ENCODE measurements at places on chromosomes 13 and 19.

DNA sequence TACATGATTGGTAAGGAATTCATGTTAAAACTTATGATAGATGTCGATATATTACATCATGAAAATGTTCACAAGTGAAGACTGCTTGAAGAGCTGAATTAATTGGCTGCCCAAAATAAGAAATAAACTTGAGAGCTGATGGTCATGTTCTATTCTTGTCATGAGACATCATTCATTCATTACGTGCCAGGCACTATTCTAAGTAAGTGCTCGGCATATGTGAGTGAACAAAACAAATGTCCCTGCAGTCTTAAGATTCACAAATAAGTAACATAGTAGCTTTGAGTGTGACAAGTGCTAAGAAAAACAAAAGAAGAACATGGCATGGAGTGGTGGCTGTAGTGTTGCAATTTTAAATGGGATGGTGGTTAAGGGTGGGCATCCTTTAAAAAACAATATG is 329.3 kb downstream of the SUCLA2 start:
- no peak for DNase-seq

GRCh38 chr19:36025541-36025940 is 7.1 kb downstream of the CLIP3 start:
- no peak for DNase-seq

DNA sequence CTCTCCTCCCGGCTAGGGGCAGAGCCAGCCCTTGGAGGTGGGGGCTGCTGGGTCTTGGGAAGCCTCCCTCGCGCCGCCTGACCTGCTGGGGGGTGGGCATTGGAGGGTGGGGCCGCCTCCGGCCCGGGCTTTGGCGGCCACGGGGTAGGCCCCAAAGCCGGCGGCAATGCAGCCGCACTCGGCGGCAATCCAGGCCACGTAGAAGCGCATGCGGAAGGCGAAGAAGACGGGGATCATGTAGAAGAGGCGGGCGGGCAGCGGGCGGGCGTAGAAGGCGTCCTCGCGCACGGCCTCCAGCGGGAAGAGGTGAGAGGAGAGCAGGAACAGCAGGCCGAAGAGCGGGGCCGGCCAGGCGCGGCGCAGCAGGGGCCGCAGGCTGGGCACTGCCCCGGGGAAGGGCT is 7.7 kb upstream of the TMC4 start:
- no peak for DNase-seq

- DNase-seq: no peak
Measured at GRCh38 chr13:63209330-63210017, 1793.8 kb upstream of the PCDH20 start.

DNA sequence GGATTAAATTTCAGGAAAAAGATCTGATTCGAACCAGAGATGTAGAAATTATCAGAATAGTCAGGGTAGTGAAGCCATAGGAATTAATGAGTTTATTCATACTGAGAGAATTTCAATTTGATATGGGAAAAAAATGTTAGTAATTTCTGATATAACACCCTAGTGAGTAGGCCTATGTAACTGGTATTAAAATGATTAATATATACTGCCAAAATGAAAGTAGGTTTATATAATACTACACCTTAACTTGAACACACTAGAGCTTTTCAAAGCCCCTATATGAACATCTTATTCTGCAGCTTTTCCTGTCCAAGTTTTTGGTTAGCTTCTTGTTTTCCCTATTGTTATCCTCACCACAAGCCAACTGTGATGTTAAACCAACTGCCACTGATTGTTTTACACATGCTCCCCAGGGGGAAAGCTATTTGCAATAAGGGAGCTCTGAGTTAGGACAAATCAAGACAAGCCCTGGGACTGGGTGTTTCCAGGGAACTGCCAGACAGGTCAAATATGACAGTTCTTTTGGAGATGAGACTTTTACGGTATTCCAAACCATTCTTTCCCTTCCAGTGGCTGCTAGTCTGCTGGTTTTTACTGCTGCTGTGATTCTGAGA is 45.3 kb downstream of the FNDC3A start:
- DNase-seq: no peak

DNA sequence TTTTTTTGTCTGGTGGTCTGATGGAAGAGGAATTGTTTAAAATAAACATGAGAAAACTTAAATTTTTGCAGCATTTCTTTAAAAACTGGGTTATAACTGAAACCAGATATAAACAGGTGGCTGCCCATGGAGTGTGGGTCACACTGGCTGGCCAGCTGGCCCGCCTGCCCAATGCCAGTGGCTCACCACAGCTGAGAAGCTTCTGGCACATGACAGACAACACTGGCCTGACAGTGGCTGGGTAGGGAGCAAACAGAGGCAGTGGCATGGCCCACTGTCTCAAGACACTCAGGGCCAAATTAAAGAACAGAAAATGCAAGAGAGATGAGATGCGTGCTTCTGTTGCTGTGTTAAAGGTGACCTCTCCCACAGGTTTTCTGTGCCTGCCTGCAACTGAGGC is 3.1 kb upstream of the SLC35E1 start:
- no peak for DNase-seq

GRCh38 chr13:103799028-103799427 is 732.8 kb upstream of the SLC10A2 start:
- no peak for DNase-seq

- DNase-seq: no peak
Measured at GRCh38 chr19:18161636-18162002, 8.7 kb downstream of the PIK3R2 start.

DNA sequence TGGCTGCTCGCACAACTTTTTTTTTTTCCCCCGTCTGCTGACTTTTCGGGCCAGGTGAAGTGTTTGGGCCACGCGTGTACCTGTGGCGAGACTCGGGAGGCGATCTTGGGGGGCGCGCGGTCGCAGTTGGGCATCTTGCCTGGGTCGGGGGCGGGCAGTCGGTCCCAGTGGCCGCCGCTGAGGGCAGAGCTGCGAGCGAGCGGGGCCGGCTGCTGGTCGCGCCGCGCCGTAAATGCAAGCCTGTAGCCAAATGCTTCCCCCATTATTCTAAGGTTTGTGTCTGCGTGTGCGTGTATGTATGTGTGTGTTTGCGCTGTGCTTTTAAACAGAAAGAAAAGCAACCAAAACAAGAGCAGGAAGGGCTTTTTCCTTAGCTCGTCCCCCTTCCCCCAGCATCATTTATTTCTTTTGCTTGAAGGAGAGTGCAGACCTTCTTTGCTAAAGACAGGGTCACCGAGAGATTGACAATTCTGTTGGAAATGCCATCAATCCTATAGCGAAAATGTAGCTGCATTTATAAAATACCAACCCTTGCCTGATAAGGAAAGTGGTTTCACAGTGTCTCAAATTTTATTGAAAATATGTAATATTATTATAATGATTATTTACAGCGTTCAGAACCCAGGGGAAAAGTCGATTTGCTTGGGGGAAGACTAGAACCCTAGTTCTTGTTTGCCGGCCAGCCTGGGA is 143.2 kb upstream of the ZNF536 start:
- no peak for DNase-seq

GRCh38 chr13:73995736-73996135 is 138.5 kb downstream of the KLF12 start:
- DNase-seq: no peak

- no peak for DNase-seq
Measured at GRCh38 chr13:104414181-104414580, 1348.0 kb upstream of the SLC10A2 start.

- DNase-seq: no peak
Measured at GRCh38 chr13:38462605-38463004, 113.0 kb downstream of the UFM1 start.
